ENCODE measurements at places on chromosomes 2 and 18.

GRCh38 chr2:181934694-181935093 lies 43.2 kb downstream of the ITPRID2 start:
- no peaks in the 10 kb centered on the region for H3K27me3 ChIP-seq
- H3K27ac ChIP-seq = no peak overlapping the region
- no peak overlapping the region for H3K4me3 ChIP-seq
- no peak for DNase-seq

DNA sequence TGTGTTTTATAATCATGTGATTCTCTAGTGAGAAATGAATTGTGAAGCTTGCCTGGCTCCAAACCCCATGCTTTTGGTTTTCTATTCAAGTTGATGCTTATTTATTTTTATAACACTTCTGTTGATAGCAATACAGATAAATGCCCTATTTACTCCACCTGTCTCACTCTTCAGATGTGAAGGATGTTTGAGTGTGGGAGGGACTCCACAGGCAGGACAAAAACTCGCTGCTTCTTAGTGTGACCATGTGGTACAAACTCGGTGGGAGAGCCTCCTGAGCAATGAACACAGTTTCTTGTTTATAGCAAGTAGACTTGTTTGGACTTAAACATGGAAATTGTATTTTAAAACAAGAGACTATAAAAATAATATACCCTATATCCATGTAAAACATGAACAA lies 219.7 kb downstream of the GULP1 start:
- H3K4me3 ChIP-seq = no peak overlapping the region
- H3K27me3 ChIP-seq = no peaks in the 10 kb centered on the region
- no peak for DNase-seq
- H3K36me3 ChIP-seq = no peaks in the 10 kb centered on the region

GRCh38 chr18:25236736-25237135 lies 115.2 kb downstream of the ZNF521 start:
- H3K4me1 ChIP-seq = peaks cover 8% of the 10 kb centered on the region
- H3K27me3 ChIP-seq = peaks cover 16% of the 10 kb centered on the region
- H3K27ac ChIP-seq = no peak overlapping the region
- no peak for DNase-seq
- no peak overlapping the region for H3K4me3 ChIP-seq

GRCh38 chr2:38959938-38960608 lies 70.4 kb downstream of the ARHGEF33 start:
- no peak overlapping the region for H3K4me3 ChIP-seq
- H3K27me3 ChIP-seq = no peaks in the 10 kb centered on the region
- H3K36me3 ChIP-seq = no peaks in the 10 kb centered on the region
- no peak for DNase-seq

GRCh38 chr18:77208964-77209363 lies 40.7 kb upstream of the GALR1 start:
- no peaks in the 10 kb centered on the region for H3K36me3 ChIP-seq
- peak; percentile 68 for DNase-seq
- peaks cover 38% of the 10 kb centered on the region for H3K4me1 ChIP-seq
- H3K27ac ChIP-seq = peak overlapping the region; percentile 83
- H3K27me3 ChIP-seq = no peaks in the 10 kb centered on the region

DNA sequence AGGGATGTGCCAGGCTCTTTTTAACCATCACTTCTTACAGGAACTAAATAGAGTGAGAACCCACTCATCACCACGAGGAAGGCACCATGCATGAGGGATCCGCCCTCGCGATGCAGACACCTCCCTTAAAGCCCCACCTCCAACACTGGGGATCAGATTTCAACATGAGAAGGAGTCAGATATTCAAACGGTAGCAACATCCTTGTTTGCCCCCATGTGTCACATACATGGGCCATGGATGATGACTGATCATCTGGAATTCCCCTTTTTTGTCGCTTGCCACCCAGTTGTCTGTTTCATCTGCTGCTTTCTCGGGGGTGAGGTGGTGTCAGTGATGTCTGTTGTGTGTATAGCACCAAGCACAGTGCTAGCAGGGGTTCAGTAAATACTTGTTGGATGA lies 57.9 kb downstream of the NCK2 start:
- H3K27ac ChIP-seq = no peak overlapping the region
- peaks cover 5% of the 10 kb centered on the region for H3K36me3 ChIP-seq
- H3K27me3 ChIP-seq = no peaks in the 10 kb centered on the region
- no peak overlapping the region for H3K4me3 ChIP-seq
- H3K4me1 ChIP-seq = peaks cover 28% of the 10 kb centered on the region

DNA sequence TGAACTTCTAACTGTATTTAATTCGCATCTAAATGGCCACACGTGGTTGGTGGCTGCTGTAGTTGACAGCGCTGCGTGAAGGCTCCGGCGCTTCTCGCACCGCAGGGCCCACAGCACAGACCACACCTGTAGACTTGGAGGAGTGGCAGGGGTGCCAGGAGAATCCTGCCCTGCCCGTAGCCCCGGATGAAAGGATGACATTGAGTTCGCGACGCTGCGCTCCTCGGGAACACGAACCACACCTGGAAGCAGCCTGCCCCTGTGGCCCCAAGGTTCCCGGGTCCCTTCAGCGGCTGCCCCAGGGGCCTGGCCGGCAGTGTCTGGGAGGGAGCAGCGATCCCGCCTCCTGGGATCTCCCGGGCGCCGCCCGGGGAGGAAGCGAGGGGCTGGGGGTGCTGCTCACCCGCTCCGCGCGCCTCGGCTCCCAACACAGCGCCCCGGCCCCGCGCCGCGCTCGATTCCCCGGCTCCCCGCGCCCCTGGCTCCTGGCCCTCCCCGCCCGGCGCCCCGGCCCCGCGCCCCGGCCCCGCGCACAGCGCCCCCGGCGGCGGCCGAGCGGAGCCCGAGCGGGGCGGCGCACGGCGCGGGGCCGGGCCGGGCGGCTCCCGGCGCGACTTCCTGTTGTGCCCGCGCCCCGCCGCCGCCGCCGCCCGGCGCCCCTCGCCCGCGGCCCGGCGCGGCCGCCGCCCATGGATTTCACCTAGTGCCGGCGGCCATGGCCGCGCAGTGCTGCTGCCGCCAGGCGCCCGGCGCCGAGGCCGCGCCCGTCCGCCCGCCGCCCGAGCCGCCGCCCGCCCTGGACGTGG lies at the start of gene RNPEPL1:
TSS of gene RNPEPL1 (plus strand) at position 613 of the 806 bp plus-strand sequence. CDS start at position 716, 103 bp downstream.
- H3K27me3 ChIP-seq = no peaks in the 10 kb centered on the region
- H3K4me3 ChIP-seq = peak within 1 kb of the TSS; percentile 84
- H3K36me3 ChIP-seq = peaks cover 31% of the 10 kb centered on the region
- peaks cover 67% of the 10 kb centered on the region for H3K4me1 ChIP-seq

GRCh38 chr18:32333781-32334180 lies 136.9 kb downstream of the GAREM1 start:
- H3K27ac ChIP-seq = no peak overlapping the region
- H3K36me3 ChIP-seq = no peaks in the 10 kb centered on the region
- H3K4me3 ChIP-seq = no peak overlapping the region
- H3K27me3 ChIP-seq = peaks cover 9% of the 10 kb centered on the region

DNA sequence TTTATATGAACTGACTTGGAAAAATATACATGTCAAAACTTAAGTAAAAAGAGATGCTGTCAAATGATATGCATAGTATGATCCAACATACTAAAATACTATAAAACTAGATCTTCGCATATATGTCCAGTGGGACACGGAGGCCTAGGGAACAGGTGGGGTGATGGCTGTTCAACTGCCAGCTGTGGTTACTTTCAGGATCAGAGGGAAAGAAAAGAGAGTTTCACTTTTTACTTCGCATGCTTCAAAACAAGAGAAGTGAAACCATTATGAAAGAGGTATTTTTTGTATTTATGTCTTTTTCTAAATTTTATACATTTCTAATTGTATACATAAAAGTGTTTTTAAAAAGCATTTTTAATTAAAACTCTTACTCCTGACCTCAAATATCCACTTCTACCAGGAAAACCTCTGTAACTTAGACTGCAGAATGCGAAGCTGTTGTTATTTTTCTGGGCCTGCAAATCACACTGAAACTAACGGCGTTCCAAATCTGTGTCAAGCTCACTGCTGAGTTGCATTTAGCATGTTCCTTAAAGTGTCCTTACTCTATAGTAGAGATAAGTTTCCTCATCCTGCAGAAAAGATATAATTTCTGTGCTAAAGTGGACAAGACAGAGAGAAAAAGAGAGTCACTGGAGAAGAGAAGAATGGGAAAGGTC lies 97.8 kb upstream of the SLC35G4 start:
- H3K4me3 ChIP-seq = no peak overlapping the region
- no peaks in the 10 kb centered on the region for H3K27me3 ChIP-seq
- peak overlapping the region; percentile 83 for H3K27ac ChIP-seq
- no peaks in the 10 kb centered on the region for H3K36me3 ChIP-seq

DNA sequence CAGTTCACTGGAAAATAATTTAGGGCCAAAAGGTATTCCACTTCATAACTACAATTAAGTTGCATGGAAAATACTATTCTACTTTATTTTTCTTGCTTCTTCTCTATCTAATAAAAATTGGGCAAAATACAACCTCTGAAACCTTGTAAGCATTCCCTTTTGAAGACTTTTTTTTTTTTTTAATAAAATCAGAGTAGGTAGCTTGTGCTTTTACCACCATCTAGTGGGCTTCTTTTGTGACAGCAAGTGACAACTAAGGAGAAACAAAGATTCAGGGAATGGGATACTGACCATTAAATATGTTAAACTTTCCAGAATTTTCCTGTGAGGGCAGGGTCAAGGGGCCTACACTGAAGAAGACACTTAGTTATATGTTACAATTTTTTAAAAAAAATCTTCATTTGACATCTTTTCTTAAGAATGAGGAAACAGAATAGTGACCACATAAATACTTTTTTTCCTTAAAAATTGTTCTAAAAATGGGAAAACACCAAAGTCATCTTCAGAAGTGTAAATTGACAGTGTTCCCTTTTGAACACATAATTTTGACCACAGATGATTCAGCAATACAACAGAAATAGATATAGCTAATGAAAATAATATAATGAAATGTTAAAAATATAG lies 1183.2 kb upstream of the ACVR2A start:
- H3K36me3 ChIP-seq = no peaks in the 10 kb centered on the region
- no peak overlapping the region for H3K4me3 ChIP-seq
- H3K4me1 ChIP-seq = no peaks in the 10 kb centered on the region
- H3K27ac ChIP-seq = no peak overlapping the region

- no peaks in the 10 kb centered on the region for H3K4me1 ChIP-seq
- H3K27me3 ChIP-seq = no peaks in the 10 kb centered on the region
- peaks cover 28% of the 10 kb centered on the region for H3K36me3 ChIP-seq
- H3K27ac ChIP-seq = no peak overlapping the region
- no peak for DNase-seq
These were observed 21.4 kb downstream of the RPL31 start for GRCh38 chr2:101023327-101024107.

- H3K27ac ChIP-seq = no peak overlapping the region
- no peaks in the 10 kb centered on the region for H3K27me3 ChIP-seq
- H3K36me3 ChIP-seq = no peaks in the 10 kb centered on the region
- H3K4me3 ChIP-seq = no peak overlapping the region
- no peak for DNase-seq
- no peaks in the 10 kb centered on the region for H3K4me1 ChIP-seq
These were observed 1034.3 kb upstream of the POU3F3 start for GRCh38 chr2:103819599-103819998.

DNA sequence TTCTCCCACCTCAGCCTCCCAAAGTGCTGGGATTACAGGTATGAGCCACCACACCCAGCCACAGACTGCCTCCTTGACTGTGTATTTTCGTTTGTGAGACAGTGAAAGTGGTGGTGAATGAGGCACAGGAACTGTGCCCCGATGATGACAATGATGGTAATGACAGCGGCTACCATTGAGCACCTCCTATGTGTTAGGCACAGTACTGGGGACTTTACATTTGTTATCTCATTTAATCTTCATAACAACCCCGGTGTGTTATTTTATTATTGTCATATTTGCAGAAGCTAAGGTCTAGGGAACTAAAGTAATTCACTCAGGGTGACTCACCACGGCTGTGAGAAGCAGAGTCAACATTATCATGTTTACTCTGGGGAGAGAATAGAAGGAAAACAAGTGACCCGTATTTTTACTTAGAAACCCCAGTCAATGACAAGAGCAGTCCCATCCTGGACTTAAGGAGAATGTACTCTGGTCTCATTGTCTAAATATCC lies 77.6 kb upstream of the ALPP start:
- peaks cover 10% of the 10 kb centered on the region for H3K4me1 ChIP-seq
- no peak overlapping the region for H3K27ac ChIP-seq
- no peak overlapping the region for H3K4me3 ChIP-seq
- no peak for DNase-seq
- no peaks in the 10 kb centered on the region for H3K27me3 ChIP-seq

DNA sequence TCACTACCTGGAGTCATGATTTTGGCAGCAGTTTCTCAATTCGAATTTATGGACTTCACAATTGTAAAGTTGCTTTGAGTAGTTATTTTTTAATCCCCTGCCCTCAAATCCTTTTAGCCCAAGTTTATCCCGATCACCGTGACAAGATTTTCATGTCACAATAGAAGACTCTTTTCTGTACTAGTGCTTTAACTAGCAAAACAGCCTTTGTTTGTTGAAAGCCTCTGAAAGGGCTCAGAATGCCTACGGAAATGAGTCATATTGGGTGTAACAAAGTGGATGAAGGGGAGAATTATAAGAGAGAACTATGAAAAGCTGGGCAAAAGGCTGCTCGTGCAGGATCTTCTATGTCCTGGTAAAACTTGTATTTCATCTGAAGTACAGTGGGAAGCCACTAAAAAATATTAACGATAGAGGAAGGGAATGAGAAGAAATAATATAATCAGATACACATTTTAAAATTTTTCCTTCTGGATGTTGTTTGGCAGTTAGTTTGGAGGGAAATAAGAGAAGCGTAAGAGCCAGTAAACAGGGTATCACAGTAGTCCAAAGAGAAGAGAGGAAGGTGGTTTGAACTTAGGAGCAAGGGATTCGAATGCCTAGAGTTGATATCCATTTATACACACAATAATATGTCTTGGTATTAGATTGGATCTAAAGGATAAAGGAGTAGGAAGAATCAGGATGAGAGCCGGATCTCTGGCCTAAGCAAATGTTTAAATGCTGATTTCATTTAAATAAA lies 114.9 kb downstream of the GALNT13 start:
- no peaks in the 10 kb centered on the region for H3K36me3 ChIP-seq
- no peaks in the 10 kb centered on the region for H3K27me3 ChIP-seq
- no peak overlapping the region for H3K4me3 ChIP-seq

GRCh38 chr2:188645986-188646385 lies 328.2 kb upstream of the COL3A1 start:
- no peaks in the 10 kb centered on the region for H3K4me1 ChIP-seq
- H3K27me3 ChIP-seq = no peaks in the 10 kb centered on the region
- no peaks in the 10 kb centered on the region for H3K36me3 ChIP-seq
- H3K4me3 ChIP-seq = no peak overlapping the region
- no peak for DNase-seq
- H3K27ac ChIP-seq = no peak overlapping the region

DNA sequence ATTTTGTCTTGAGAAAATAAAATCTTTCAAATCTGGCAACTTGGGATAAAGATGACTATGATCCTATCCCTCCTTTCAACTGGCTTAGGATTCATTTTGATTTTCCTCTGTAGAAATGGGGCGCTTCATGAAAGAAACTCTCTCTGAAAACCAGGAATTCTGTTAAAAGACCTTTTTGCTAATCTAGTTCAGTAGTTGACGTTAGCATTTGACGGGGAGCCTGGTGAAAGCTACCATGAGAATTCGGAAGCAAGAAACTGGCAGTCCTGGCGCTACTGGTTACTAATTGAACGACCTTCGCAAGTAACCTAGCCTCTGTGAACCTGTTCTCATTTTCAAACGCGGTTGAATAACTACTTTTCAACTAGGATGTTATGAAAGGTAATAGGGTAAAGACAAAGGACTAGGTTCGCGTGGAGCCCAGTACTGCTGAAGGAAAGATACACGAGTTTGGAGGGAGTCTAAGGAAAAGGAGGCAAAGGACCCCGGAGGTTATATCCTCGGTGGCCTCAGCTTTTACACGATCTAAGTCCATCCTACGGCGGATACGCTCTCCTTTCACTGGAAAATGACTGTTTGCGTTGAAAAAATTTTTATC lies 604 bp upstream of the STK11IP start:
- H3K4me1 ChIP-seq = peaks cover 22% of the 10 kb centered on the region
- DNase-seq = no peak
- H3K36me3 ChIP-seq = peaks cover 10% of the 10 kb centered on the region
- peak overlapping the region; percentile 39 for H3K4me3 ChIP-seq

All from DND-41 (cell line).